Stimulated activated CD8-positive, alpha-beta memory T cell treated with anti-CD3 and anti-CD28 coated beads, Interleukin-4, amount 100 ng/mL, for 4 hours (primary cell): ENCODE measurements at places on chromosomes 2 and 18.

GRCh38 chr18:24878289-24878688, 417.9 kb downstream of the HRH4 start:
- no peak for DNase-seq

DNA sequence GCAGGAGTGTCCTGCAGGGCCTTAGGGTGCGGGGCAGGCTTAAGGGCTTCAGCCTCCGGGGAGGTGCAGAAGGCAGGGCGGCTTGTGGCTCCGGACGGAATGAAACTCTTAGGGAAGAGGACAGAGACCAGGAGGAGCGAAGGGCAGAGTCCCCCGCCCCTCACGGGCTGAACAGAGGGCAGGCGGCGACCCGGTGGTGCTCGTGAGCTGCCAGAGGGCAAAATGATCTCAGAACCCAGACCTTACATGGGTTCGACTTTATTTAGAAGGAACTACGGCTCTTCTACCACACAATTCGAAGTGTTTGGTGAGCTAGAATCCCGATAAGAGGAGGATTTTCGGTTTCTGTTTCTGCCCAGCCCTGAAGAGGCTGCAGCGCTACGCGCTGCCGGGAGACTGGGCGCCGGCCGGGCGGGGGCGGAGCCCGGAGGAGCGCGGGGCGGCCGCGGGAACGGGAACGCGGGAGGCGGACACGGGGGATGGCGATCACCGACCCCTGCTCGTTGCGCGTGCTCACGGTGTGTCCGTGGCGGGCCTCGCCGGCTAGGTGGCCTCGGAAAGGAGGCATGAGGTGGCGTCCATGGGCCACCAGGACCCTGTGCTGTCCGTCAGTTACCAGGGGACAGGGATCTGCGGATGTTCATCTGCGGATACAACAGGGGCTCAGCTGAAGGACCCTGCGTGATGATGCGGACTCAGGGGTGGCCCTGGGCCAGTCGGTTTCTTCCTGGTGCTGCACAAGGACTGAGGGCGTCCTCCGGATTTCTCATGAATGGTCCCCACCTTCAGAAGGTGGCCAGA, 4.2 kb upstream of the SP100 start:
- peak; percentile 36 for DNase-seq

DNA sequence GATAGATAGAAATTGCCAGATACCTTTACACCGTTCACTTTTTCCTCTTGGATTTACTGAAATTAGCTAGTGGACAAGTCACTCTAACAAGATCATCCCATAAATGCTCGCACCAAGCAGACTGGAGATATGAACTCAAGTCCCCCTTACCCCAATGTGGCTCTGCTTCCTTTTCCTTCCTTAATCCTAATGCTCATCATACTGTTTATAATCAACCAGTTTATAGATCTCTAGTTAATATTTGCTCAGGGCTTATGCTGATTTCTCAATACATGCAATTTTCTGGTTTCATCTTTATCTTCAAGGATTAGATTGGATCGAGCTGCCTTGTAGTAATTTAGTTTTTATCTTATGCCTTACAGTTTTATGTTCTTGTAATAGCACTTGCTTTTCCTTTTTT, 318.3 kb upstream of the KLHL29 start:
- DNase-seq: no peak

DNA sequence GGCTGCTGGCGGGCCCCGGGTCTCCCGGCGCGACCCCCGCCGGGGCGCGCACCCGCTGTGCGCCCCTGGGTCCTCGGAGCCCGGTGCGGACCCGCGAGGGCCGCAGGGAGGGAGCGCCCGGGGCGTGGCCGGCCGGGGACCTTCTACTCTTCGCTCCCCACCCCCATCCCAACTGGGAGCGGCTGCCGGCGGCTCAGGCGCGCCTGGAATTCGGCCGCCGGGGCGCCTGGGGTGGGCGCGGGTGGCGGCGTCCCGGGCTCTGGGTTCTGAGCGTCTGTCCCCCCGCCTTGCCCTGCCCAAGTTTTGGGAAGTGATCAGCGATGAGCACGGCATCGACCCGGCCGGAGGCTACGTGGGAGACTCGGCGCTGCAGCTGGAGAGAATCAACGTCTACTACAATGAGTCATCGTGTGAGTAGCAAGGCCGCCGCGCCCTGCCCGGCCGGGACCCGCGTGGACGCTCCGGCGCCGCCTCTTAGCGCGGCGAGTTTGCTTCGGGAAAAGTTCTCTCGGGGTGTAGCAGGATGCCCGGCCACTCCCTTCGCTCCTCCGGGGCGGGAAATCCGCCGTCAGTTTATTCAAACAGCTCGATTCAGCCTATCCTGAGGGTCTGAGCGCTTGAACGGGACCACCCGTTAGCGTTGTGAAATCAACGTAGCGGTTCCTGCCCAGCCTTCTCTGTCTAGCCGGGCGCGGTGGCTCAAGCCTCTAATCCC, 502 bp downstream of the TUBB6 start:
- no peak for DNase-seq

GRCh38 chr2:44930274-44931197, 11.0 kb upstream of the SIX3 start:
- no peak for DNase-seq

GRCh38 chr2:168208652-168209051, 38.7 kb downstream of the STK39 start:
- no peak for DNase-seq
